M059J (cell line): ENCODE measurements at places on chromosomes 5 and 9.

- DNase-seq, result peak; percentile 84
These were observed 26.9 kb downstream of the KLF4 start for GRCh38 chr9:107462691-107463090.

DNA sequence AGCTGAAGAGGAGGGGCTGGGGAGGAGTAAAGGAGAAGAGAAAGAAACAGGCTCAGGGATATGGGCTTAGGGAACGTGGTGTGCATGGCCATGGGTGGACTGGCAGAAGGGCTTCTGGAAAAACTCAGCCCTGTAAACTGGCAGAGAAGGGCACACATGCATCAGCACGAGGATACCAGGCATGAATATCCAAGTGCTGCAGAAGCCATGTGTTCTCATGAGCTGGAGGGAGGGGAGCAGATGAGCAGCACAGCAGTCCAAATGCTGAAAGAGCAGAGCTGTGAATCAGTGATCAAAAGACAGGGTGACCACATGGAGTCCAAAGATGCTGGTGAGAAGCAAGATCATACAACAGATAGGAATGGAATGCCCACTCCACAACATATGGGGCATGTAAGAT lies 72.3 kb downstream of the SEMA5A start:
- no peak for DNase-seq

DNA sequence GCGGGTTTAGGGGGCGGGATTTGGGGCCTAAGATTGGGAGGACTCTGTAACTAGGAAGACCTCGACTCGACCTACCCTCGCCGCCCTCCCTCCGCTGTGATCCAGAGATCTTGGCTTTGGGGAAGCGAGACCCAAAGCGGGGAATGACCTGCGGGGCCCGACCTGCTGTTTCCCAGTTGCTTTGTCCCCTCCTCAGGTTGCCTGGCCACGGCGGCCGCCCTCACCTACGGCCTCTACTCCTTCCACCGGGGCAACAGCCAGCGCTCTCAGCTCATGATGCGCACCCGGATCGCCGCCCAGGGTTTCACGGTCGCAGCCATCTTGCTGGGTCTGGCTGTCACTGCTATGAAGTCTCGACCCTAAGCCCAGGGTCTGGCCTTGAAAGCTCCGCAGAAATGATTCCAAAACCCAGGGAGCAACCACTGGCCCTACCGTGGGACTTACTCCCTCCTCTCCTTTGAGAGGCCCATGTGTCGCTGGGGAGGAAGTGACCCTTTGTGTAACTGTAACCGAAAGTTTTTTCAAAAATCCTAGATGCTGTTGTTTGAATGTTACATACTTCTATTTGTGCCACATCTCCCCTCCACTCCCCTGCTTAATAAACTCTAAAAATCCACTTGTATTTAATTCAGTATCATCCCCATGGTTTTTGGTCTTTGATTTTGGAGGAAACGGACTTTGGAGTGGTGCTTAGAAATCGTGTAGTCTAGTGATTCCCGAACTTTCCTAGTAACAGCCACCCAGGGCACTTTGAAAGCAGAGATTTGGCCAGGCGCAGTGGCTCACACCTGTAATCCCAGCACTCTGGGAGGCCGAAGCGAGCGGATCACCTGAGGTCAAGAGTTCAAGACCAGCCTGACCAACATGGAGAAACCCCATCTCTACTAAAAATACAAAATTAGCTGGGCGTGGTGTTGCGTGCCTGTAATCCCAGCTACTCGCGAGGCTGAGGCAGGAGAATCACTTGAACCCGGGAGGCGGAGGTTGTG lies 878 bp downstream of the HIGD2A start:
- DNase-seq, result no peak

DNA sequence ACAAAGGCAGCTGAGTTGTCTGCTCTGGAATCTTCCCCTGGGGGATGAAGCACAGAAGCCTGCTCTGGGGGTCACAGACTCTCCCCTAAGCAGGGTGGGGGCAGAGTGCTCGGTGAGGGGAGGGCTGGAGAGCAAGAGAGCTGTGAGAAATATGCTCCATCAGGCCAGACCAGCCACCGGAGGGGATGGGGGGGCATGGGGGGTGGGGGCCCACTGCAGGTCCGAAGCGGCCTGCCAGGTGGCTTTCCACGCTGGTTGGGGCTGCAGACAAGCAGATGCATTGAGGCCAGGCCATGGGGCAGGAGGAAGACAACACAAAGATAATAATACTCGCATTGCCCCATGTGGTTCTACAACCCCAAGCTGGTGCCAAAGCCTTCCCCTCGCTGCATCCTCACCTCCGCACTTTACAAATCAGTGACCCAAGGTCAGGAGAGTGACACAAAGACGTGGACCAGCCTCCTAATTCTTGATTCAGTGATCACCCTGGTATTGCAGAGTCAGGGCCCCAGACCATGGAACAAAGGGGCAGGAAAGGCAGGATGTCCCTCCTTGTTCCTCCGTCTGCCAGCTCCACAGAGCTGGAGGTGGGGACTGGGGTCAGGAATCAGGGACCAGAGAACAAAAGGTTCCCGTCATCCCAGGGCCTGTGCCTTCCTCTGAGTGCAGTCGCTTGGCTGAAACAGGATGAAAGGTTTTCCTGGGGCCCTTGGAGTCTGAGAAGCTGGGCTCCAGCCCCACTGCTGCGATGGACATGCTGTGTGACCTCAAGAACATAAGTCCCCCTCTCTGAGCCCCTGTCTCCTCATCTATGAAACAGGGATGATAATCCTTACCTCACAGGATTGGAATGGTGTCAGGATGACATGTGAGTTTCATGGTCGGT lies 37.2 kb upstream of the GABRP start:
- DNase-seq, result no peak

- DNase-seq, result no peak
These were observed 1180.2 kb downstream of the CDH12 start for GRCh38 chr5:21672911-21673310.

GRCh38 chr9:107732781-107733522 lies 243.4 kb upstream of the KLF4 start:
- DNase-seq, result peak; percentile 92

DNA sequence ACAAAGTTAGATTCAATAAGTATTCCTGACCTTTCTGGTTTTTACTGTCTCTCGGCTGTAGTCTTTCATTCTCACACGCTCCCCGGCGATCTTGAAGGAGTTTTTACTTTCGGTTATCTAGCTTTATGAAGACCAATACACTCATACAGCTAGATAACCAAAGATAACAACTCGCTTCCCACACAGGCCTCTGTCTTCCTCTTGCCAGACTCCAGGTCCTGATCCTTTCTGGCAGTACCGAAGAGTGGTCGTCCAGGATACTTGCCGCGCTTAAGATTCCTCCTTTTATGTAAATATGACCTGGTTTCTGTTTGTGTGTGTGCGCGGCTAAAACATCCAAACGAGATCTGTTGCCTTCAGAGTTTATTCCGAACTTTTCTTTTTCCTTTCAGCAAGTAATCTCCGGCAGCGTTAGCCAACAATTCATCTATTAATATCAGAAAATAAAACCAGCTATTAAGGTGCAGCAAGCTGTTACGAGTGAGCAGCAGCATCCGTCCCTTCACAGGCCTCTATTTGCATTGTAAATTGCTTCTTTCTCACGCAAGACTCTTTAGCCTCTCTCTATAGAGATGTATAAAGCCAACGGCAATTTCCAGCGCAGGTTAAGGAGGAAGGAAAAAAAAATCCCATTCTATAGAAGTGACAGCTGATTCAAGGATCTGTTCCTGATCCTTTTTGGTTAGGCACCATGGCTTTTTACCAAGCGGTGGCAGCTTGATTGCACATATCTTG lies 216.1 kb downstream of the MEF2C start:
- DNase-seq, result peak; percentile 79

DNA sequence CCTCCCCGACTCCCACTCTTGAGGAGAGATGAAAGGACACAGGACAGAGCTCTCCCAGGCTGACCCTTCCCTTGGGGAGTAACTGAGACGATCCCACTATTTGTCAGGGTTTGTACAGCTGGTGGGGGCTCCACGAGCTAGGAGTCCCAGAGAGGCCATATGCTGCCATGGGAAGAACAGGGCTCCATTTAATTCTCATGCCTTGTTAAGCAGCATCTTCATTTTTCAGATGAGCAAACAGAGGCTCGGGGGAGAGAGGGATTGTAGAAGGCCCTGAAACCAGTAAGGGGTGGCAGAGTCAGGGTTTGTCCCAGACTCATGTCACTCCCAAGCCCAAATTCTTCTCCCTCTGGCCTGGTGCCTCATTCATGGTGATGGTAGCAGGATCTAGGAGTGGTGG lies 176.4 kb downstream of the NSG2 start:
- DNase-seq, result no peak

DNA sequence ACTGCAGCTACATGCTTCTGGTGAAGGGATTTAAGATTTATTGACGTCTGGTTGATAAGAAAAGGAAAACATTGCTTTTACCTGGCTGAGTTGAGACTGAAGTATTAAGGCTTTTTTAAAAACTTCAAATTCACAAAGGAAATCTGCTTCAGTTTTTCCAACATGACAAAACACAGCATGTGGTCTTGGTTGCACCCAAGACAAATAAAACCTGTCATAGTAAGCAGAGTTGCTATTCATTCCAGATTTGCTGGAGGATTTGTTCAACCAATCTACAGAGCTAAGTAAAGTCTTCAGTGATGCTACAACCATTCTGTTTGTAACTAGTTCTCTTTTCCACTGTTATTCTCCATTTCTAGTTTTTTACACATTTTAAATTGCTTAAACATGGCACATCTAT lies 11.3 kb downstream of the C5orf63 start:
- no peak for DNase-seq

DNA sequence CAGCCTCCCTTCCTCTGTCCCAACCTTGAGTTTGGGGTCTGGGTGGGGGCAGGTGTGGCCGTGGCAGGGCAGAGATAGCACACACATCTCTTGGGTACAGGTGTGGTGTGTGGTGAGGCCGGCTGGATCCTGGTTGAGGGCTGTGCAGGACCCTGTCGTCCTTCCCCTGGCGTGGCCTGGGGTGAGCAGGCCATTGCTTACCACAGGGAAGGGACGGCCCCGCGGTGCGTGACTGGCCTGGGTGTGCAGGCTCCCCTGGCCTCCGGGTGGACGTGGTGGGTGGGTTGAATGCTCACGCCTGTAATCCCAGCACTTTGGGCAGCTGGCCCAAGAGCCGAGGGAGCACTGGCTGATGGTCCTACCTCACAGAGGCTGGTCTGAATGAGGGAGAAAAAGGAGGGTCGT lies 1.2 kb downstream of the ARRDC1 start:
- no peak for DNase-seq

DNA sequence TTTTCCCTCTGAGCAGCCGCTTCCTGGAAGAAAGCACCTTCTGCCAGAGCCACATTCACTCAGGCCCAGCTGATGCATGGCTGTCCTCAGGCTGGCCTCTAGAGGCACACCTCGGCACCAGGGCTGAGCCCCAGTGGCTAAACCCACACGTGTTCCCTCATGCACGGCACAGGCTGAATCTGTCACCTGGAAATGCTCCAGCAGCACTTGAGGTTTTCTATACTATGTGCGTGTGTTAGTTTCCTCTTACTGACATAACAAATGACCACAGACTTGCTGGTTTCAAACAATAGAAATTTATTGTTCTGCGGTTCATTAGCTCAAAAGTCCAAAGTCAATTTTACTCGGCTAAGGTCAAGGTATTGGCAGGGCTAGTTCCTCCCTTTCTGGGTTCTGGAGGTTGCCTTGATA lies 141.4 kb downstream of the LRRC70 start:
- peak; percentile 32 for DNase-seq

- DNase-seq, result no peak
These were observed 5.1 kb downstream of the CDO1 start for GRCh38 chr5:115811406-115811805.

GRCh38 chr9:27514551-27514950 lies 9.5 kb upstream of the IFNK start:
- no peak for DNase-seq

DNA sequence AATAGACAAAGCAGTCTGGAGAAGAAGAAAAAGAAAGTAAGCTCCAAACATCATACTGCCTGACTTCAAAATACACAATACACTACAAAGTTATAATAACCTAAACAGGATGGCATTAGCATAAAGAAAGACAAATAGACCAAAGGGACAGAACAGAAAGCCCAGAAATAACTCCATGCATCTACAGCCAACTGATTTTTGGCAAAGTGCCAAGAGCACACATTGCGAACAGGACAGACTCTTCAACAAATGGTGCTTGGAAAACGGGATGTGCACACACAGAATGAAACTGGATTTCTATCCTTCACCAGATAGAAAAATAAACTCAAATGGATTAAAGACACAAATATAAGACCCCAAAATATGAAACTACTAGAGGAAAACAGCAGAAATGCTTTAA lies 66.6 kb upstream of the SPATA31E1 start:
- DNase-seq, result no peak

- no peak for DNase-seq
These were observed 29.1 kb upstream of the ANKRD55 start for GRCh38 chr5:56262279-56262678.

DNA sequence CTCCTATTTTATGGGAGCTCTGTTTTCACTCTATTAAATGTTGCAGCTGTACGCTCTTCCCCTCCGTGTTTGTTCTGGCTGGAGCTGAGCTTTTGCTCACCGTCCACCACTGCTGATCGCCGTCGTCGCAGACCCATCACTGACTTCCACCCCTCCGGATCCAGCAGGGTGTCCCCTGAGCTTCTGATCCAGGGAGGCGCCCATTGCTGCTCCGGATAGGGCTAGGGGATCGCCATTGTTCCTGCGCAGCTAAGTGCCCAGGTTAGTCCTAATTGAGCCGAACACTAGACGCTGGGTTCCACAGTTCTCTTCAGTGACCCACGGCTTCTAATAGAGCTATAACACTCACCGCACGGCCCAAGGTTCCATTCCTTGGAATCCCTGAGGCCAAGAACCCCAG lies 96.2 kb upstream of the PRDM9 start:
- DNase-seq, result no peak

DNA sequence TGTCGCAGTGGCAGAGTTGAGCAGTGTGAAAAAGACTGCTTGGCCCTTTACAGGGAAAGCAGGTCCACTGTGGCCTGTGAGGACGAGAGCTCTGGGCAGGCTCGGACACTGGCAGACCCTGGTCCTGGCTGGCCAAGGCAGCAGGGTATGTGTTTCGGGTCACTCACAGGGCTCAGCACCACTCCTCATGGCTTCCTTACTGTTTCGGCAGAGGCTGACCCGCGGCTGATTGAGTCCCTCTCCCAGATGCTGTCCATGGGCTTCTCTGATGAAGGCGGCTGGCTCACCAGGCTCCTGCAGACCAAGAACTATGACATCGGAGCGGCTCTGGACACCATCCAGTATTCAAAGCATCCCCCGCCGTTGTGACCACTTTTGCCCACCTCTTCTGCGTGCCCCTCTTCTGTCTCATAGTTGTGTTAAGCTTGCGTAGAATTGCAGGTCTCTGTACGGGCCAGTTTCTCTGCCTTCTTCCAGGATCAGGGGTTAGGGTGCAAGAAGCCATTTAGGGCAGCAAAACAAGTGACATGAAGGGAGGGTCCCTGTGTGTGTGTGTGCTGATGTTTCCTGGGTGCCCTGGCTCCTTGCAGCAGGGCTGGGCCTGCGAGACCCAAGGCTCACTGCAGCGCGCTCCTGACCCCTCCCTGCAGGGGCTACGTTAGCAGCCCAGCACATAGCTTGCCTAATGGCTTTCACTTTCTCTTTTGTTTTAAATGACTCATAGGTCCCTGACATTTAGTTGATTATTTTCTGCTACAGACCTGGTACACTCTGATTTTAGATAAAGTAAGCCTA lies 15.7 kb downstream of the SQSTM1 start:
- peak; percentile 55 for DNase-seq
